Left cardiac atrium (tissue), 4 donors: ENCODE measurements at places on chromosomes 12 and 14. TPM values are rescaled to one million over a fixed set of nuclear protein-coding genes. Genes with fewer than 3 reads are reported as not detected.

The EMP1 gene
- total RNA-seq = 477 TPM

The RNASE4 gene
- 15.9 TPM for total RNA-seq

The CDCA3 gene
- total RNA-seq = not detected

The KRT5 gene
- total RNA-seq = 1.2 TPM

The LBHD2 gene
- total RNA-seq = 0.47 TPM

The ZNF26 gene
- 5.0 TPM for total RNA-seq

The SUDS3 gene
- total RNA-seq = 18.1 TPM

The CD27 gene
- 0.35 TPM for total RNA-seq

The C12orf50 gene
- total RNA-seq = not detected

The DMAC2L gene
- total RNA-seq = 14.4 TPM

The PRH1 gene
- 3.2 TPM for total RNA-seq

The APEX1 gene
- 91.5 TPM for total RNA-seq

The PIP4K2C gene
- 15.3 TPM for total RNA-seq

The DPY19L2 gene
- 45.3 TPM for total RNA-seq

The GLT1D1 gene
- 0.38 TPM for total RNA-seq

The HOXC12 gene
- not detected for total RNA-seq

The PTGER2 gene
- total RNA-seq = 2.4 TPM

The FGF23 gene
- total RNA-seq = not detected

The PLXNC1 gene
- total RNA-seq = 3.2 TPM

The FSCB gene
- not detected for total RNA-seq

The ATG101 gene
- 25.2 TPM for total RNA-seq

The ERP27 gene
- 0.44 TPM for total RNA-seq

The CDKN3 gene
- 6.9 TPM for total RNA-seq

The NRIP2 gene
- 2.8 TPM for total RNA-seq

The STAB2 gene
- total RNA-seq = 0.91 TPM

The RDH16 gene
- 0.29 TPM for total RNA-seq

The CHGA gene
- total RNA-seq = not detected

The ERO1A gene
- 17.1 TPM for total RNA-seq

The MYRFL gene
- total RNA-seq = 0.65 TPM

The KCNC2 gene
- total RNA-seq = not detected

The MGP gene
- total RNA-seq = 1,159 TPM

The RHOJ gene
- 19.5 TPM for total RNA-seq
